ENCODE measurements at places on chromosomes 1 and 21. TPM values are rescaled to one million over a fixed set of nuclear protein-coding genes. Genes with fewer than 3 reads are reported as not detected.
A peak's percentile ranks its signal among the peaks of the same experiment; 100 is the strongest.

GRCh38 chr21:34331726-34332125, 32.1 kb upstream of the KCNE2 start:
- DNase-seq, result no peak

GRCh38 chr1:46248122-46248920, 758 bp downstream of the RAD54L start:
- DNase-seq, result no peak

- DNase-seq, result peak; percentile 78
Measured at GRCh38 chr1:23224739-23225648, 7.7 kb upstream of the HTR1D start.

Gene IGSF8
- 5.6 TPM for total RNA-seq

Gene S100A7
- not detected for total RNA-seq

Gene MSH4
- 0.13 TPM for total RNA-seq

- no peak for DNase-seq
Measured at GRCh38 chr1:179794669-179795068, 51.6 kb downstream of the FAM163A start.

DNA sequence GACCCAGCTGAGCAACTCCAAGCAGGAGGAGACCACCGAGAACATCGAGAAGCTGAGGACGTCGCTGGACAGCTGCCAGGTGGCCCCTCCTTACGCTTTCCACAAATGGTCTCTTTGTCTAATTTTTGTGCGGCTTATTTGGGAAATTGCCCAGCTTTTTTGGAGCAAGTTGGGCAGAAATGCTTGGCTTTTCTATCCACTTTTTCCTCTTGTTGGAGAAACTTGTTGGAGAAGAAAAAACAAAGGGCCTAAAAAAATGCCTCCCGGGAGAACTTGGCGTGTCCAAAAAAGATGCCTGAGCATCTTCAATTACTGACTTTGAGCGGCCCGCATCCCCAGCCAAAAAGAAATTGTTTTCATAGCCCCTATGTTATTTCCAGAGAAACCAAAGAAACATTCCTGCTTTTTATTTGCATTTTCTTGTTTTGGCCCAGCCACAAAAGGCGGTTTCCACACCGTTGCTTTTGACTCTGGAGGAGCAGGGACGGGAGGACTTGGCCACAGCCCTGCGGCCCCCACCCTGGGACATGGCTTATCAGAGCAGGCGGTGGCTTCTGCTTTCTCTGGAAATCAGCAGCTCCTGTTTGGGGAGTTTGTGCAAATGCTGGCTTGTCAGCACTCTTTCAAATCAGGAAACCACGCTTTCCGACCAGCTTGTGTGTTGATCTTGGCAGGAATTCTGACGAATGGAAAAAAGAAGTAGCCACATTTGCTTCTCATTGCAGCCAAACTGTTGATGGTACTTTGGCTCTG, 81.2 kb upstream of the EFHD2 start:
- DNase-seq, result peak; percentile 96

DNA sequence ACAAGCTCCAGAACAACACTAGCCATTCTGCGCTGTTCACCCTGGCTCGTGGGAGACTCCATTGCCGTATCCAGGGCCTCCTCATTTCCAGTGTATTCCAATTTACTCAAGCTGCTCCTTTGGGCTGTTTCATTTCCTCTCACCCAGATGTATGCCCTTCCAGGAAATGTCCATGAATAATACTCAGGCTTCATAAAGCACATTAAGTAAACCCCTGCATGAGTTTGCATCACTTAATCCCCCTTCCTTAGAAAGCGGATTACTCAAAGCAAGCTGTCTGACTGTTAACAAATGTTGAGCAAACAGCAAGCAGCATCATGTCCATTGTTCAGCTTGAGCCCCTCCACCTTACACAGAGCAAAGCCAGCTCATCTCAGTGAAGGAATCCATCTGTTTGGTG, 403.6 kb upstream of the PBX1 start:
- no peak for DNase-seq
